Non-pigmented ciliary epithelial cell (primary cell): ENCODE measurements at places on chromosomes 12 and 14.

GRCh38 chr12:68007033-68007432, 17.8 kb downstream of the IFNG-AS1 start:
- DNase-seq = no peak

- DNase-seq = no peak
These were observed 229.9 kb downstream of the AKAP6 start for GRCh38 chr14:32559048-32559447.

GRCh38 chr12:5768581-5769196, 176.4 kb downstream of the ANO2 start:
- no peak for DNase-seq

- DNase-seq = peak; percentile 4
These were observed 445.4 kb upstream of the OR4E1 start for GRCh38 chr14:22118899-22119477.

GRCh38 chr12:8913702-8914032, 642 bp upstream of the PHC1 start:
- DNase-seq = no peak

DNA sequence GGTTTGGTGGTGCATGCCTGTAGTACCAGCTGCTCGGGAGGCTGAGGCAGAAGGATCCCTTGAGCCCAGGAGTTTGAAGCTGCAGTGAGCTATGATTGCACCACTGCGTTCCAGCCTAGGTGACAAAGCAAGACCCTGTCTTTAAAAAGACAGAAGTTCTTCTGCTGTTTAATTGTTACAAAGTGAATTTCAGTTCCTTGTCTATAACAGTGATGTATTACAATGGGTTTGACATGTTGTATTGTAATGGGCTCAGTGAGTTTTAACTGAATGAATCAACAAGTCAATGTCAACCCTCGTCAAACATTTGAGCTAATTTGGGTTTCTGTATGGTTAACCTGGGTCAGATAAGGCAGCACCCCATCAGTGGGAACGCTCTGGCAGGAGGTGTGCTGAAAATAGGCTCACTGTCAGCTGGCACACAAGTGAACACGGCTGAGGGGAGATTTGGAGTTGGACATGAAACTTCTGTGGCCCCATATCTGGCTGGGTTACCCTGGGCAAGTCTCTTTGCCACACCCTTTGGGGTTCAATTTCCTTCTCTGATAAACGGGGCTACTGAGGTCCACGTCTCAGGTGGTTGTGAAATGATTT, 14.0 kb upstream of the TRPV4 start:
- no peak for DNase-seq

- DNase-seq = no peak
These were observed 466.5 kb downstream of the TMTC2 start for GRCh38 chr12:83153177-83153576.

DNA sequence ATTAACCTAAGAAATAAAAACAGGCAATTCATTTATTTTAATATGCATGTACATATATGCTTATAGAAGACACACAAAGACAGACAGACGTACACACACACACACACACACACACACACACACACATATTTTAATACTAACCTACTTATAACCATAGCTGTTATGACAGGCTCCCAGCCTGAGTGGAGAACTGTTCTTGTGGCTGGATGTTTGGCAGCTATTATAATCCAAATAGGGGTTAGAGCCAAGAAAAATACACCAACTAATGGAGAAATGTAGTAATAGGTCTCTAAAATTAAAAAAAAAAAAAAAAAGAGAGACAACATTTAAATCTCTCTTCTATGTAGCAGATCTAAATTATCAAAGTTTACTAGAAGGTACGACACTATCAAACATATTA, 91.8 kb downstream of the SLC41A2 start:
- no peak for DNase-seq

- no peak for DNase-seq
These were observed 155.9 kb downstream of the RAD51B start for GRCh38 chr14:67975470-67975869.

- no peak for DNase-seq
These were observed 1066.1 kb downstream of the FLRT2 start for GRCh38 chr14:86596024-86596423.

GRCh38 chr14:80425686-80426085, 214.4 kb upstream of the DIO2 start:
- DNase-seq = peak; percentile 99

DNA sequence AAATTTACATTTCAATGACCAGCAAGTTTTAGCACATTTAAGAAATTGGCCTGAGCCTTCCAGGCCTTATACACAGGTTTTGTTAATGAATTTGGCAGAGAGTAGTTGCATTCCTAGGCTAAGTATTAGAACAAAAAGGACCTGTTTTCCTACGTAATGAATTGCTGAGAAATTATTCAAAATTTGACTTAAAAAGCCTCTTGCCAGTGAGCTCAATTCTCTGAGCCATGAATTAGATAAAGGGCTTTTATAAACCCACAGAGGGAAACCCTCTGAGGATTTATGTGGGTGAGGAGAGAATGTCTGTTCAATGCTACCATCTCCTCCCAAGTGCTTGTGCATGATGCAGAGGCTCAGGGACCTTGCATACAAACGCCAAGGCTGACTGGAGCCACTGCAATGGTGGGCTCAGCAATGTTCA, 94.5 kb upstream of the PELI2 start:
- DNase-seq = no peak

DNA sequence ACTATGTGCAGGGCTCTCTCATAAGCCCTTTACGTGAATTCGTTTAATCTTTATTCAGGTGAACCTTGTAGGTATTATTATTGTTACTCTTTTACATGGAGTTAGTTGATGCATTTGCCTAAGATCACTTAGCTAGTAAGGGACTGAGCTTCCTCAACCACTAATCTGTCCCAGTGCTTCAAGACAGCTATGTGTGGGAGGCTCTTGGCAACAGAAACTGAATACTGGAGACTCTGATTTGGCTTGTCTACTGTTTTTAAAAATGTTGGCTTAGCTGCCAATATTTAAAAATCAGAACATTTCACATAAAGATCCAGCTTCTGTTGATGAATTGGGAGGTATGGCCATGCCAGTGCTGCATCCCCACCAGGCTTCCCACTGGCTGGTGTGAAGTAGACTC, 6.8 kb downstream of the KNTC1 start:
- DNase-seq = no peak

DNA sequence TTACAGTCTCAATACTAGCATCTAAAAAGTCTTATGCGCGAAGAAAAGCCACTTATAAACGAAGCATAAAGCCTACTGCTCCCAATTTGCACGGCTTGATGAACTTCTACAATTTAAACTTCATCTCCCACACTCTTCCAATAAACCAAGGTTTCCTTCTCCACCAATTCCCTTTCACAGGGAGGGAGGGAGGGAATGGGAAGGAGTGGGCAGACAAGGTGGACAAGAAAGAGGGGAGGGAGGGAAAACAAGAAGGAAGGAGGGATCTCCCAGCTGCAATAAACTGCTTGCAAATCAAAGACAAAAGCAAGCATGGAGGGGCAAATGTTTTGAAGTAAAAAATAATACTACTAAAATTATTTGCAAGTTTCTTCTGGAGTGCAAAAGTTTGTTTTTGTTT, 64.5 kb downstream of the MED13L start:
- DNase-seq = no peak

- no peak for DNase-seq
These were observed 77.7 kb downstream of the PPP2R5C start for GRCh38 chr14:101839236-101839635.

GRCh38 chr14:104353221-104353920, 215.0 kb downstream of the KIF26A start:
- no peak for DNase-seq
